Endodermal cell (in vitro differentiated cells): ENCODE measurements at places on chromosomes 3 and 15. TPM values are rescaled to one million over a fixed set of nuclear protein-coding genes. Genes with fewer than 3 reads are reported as not detected.
A peak's percentile ranks its signal among the peaks of the same experiment; 100 is the strongest.

- DNase-seq, result no peak
- no peak overlapping the region for H3K27ac ChIP-seq
- no peaks in the 10 kb centered on the region for H3K36me3 ChIP-seq
- H3K27me3 ChIP-seq, result no peaks in the 10 kb centered on the region
- H3K4me1 ChIP-seq, result no peaks in the 10 kb centered on the region
Measured at GRCh38 chr3:174973465-174973864, 114.3 kb downstream of the NAALADL2 start.

- peaks cover 6% of the 10 kb centered on the region for H3K36me3 ChIP-seq
- no peaks in the 10 kb centered on the region for H3K4me1 ChIP-seq
- no peak overlapping the region for H3K27ac ChIP-seq
- DNase-seq, result no peak
- H3K4me3 ChIP-seq, result no peak overlapping the region
Measured at GRCh38 chr3:17307482-17307881, 422.7 kb downstream of the PLCL2 start.

DNA sequence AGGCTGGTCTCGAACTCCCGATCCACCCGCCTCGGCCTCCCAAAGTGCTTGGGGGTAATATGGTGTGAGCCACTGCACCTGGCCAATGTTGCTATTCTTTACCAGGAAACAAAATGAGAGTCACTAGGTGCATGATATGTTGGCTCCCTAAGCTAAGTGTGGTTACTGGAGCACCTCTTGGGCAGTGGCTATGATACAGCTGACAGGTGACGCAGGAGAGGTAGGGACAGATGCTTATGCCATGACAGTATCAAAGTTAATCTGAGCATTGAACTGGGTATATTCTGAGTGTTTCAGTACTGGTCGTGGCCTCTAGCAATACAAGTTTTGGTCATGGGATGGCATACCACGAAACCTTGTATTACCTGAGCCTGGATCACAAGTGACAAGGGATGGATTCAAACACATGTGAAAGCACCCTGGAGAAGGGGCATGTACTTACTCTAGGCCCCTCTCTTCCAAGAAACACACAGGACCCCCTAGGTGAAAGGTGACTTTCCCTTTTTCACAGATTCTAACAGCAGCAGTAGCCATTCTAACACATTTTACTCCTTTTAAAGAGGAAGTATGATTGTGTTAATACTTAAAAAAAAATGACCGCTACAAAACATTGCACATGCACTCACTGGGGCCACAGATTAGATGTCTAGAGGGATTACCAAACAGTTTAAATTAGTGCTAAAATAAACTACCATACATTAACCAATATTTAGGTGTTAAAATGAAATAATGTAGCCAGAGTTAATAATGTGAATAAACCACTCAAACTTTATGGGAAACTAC lies 467.3 kb downstream of the SHQ1 start:
- DNase-seq, result no peak
- H3K27me3 ChIP-seq, result no peaks in the 10 kb centered on the region
- H3K4me3 ChIP-seq, result no peak overlapping the region
- peaks cover 19% of the 10 kb centered on the region for H3K36me3 ChIP-seq
- peak overlapping the region; percentile 76 for H3K27ac ChIP-seq

GRCh38 chr3:10173926-10174435 lies 9.3 kb downstream of the IRAK2 start:
- H3K36me3 ChIP-seq, result no peaks in the 10 kb centered on the region
- DNase-seq, result no peak
- H3K27ac ChIP-seq, result no peak overlapping the region
- no peak overlapping the region for H3K4me3 ChIP-seq
- H3K27me3 ChIP-seq, result no peaks in the 10 kb centered on the region

- DNase-seq, result peak; percentile 93
- H3K27me3 ChIP-seq, result no peaks in the 10 kb centered on the region
- no peak overlapping the region for H3K27ac ChIP-seq
- no peaks in the 10 kb centered on the region for H3K36me3 ChIP-seq
Measured at GRCh38 chr3:164004205-164004604, 1074.1 kb downstream of the SI start.

The CMTM8 gene
- total RNA-seq, result 6.9 to 12.2 TPM (median 11.6 TPM) in 3 replicates

DNA sequence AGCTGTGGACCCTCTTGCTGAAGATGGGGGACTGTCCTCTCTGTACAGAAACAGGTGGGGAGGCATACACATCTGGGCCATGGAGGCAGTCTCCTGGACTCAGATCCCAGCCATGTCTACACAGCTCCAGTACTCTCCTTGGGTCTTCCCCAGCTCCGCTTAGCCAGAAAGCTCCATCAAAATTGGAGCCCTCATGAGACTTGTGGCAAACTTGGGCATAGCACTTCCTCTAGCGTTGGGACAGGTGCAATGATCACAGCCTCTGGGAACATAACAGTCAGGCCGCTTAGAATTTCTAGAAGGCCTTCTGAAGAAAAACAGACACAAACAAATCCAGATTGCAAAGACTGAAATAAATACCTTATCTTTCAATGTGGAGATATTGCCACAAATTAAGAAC lies 634.3 kb upstream of the GOLIM4 start:
- no peaks in the 10 kb centered on the region for H3K27me3 ChIP-seq
- H3K27ac ChIP-seq, result no peak overlapping the region
- H3K4me3 ChIP-seq, result no peak overlapping the region
- no peak for DNase-seq

DNA sequence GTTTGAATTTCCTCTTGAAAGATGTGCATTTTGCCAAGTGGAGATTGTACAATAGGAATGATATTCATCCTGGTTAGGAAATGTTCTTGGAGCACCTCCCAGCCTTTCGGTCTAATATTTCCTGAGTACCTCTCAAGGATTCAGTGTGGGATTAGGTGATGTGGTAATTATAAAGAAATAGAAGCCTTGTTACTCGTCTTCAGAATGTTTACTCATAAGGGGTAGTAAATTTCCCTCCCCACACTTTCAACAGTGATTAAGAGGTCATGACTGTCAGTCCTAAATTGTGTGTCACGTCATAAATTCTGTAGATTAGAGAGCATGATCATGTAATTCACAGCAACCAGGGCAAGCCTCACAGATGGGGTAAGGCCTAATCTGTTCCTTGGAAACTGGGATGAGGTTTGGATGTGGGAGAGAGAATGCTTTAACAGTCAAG lies 633.1 kb upstream of the TBL1XR1 start:
- H3K27ac ChIP-seq, result no peak overlapping the region
- H3K36me3 ChIP-seq, result no peaks in the 10 kb centered on the region
- peaks cover 24% of the 10 kb centered on the region for H3K27me3 ChIP-seq
- no peak for DNase-seq

GRCh38 chr3:179848711-179849110 lies 188.0 kb downstream of the PEX5L start:
- H3K4me1 ChIP-seq, result no peaks in the 10 kb centered on the region
- H3K4me3 ChIP-seq, result no peak overlapping the region
- no peaks in the 10 kb centered on the region for H3K36me3 ChIP-seq
- no peak for DNase-seq

The CFAP91 gene
- total RNA-seq, result 5.1 and 6.2 TPM in 2 replicates

DNA sequence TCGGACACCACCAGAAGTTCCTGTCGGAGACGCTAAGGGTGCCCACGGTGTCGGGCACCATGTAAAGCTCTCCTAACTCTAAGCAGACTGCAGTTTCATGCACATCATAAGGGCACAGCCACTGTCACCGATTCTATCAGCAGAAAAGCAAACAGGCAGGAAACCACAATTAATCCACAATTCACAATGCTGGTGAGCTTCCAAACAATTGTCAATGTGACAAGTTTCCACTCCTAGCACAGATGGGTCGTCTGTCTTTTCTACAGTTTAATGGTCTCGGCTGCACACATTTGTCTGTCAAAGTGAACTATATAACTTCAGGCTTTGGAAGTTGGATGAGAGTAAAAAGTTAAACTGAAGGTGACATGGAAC lies 8.8 kb upstream of the OCA2 start:
- H3K27me3 ChIP-seq, result peaks cover 47% of the 10 kb centered on the region
- DNase-seq, result no peak
- H3K4me3 ChIP-seq, result peak overlapping the region; percentile 79
- peaks cover 31% of the 10 kb centered on the region for H3K36me3 ChIP-seq
- H3K27ac ChIP-seq, result no peak overlapping the region

DNA sequence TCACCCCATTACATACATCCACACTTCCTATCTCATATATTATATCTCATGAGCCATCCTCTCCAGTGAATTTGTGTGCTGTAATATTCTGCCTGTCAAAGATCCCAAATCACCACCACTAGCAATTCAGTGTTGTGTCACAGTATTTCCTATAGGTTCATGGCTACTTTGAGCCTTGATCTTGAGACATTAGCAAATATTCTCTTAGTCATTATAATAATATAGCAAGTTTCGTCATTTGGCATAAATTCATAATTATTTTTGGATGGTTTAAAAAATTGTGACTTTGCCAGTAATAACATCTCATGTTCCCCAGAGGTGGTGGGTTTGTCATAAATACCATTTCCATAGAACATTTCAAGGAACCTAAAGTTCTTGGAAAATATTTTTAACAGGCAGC lies 47.7 kb downstream of the CMSS1 start:
- no peaks in the 10 kb centered on the region for H3K36me3 ChIP-seq
- no peaks in the 10 kb centered on the region for H3K27me3 ChIP-seq
- DNase-seq, result no peak
- H3K4me3 ChIP-seq, result no peak overlapping the region
- H3K27ac ChIP-seq, result no peak overlapping the region

GRCh38 chr15:38068626-38069391 lies 134.4 kb downstream of the TMCO5A start:
- no peaks in the 10 kb centered on the region for H3K36me3 ChIP-seq
- no peak overlapping the region for H3K4me3 ChIP-seq
- H3K27me3 ChIP-seq, result no peaks in the 10 kb centered on the region
- H3K4me1 ChIP-seq, result peaks cover 16% of the 10 kb centered on the region

DNA sequence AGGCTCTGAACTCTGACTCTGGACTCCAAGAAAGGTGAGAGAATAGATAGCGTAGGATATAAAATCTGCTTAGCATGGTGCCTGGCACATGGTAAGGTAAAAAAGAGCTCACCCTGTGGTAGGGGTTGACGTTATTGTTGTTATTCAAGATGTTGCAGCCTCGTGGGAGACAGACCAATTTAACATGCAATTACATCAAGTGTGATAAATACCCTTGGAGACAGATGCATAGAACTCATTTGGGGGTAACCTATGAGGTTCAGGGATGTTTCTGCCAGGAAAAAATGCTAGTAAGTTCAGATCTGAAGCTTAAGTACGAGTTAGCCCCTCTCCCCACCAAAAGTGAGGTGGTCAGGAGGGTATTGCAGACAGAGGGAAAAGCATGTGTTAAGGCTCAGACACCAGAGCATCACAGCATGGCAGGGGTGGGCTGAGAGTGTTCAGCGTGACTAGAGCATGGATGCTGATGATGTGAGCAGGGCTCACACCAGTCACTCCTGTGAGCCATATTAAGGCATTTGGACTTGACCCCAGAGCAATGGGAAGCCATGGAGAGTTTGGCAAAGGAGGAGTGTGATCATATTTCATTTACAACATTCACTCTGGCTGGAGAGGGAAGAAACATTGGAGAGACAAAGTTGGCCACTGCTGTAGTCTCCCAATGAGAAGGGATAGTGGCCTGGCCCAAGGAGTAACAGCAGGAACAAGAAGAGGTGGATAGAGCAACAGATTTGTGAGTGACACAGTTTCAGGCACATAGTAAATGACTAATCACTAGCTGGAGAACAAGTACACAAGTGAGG lies 181.0 kb downstream of the UACA start:
- H3K27ac ChIP-seq, result no peak overlapping the region
- peak; percentile 35 for DNase-seq
- H3K4me1 ChIP-seq, result peaks cover 6% of the 10 kb centered on the region
- no peak overlapping the region for H3K4me3 ChIP-seq
- peaks cover 10% of the 10 kb centered on the region for H3K27me3 ChIP-seq

GRCh38 chr15:84590406-84590805 lies 10.4 kb upstream of the ZSCAN2 start:
- H3K27ac ChIP-seq, result no peak overlapping the region
- peak; percentile 1 for DNase-seq
- H3K27me3 ChIP-seq, result peaks cover 5% of the 10 kb centered on the region
- H3K4me3 ChIP-seq, result no peak overlapping the region
- H3K36me3 ChIP-seq, result no peaks in the 10 kb centered on the region

The CMTM7 gene
- total RNA-seq, result 8.9 to 11.1 TPM (median 9.4 TPM) in 3 replicates

DNA sequence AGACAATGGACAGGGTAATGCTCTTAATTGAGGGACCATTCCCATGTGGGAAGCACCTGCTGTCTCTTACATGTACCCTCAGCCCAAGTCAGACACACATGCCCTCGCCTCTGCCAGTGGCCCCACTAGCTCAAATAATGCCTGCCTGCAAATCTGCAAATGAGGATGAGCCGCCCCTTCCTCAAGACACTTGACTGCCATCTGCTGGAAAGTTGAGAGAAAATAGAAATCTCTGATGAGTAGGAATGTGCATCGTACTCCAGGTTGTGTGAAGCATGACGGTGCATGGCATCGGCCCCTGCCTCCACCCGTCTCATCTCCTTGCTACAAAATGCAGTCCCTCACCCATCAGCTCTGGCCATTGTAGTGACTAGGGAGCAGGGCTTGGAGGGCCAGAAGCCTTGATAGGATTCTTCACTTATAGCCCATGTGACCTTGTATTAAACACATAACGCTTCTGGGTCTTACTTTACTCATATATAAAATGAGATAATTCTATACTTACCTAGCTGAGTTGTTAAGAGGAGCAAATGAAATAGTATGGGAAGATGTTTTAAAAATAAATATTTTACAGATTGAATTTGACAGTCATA lies 6.3 kb upstream of the SCN5A start:
- peaks cover 8% of the 10 kb centered on the region for H3K4me1 ChIP-seq
- H3K4me3 ChIP-seq, result no peak overlapping the region
- H3K27ac ChIP-seq, result no peak overlapping the region
- peaks cover 59% of the 10 kb centered on the region for H3K27me3 ChIP-seq
- DNase-seq, result peak; percentile 75
- no peaks in the 10 kb centered on the region for H3K36me3 ChIP-seq

GRCh38 chr3:64691051-64691450 lies 3.3 kb upstream of the ADAMTS9 start:
- H3K36me3 ChIP-seq, result no peaks in the 10 kb centered on the region
- no peak overlapping the region for H3K4me3 ChIP-seq
- peaks cover 20% of the 10 kb centered on the region for H3K27me3 ChIP-seq
- no peak for DNase-seq
- no peak overlapping the region for H3K27ac ChIP-seq
- no peaks in the 10 kb centered on the region for H3K4me1 ChIP-seq

- no peaks in the 10 kb centered on the region for H3K36me3 ChIP-seq
- H3K27me3 ChIP-seq, result no peaks in the 10 kb centered on the region
- no peak overlapping the region for H3K27ac ChIP-seq
Measured at GRCh38 chr3:64255741-64256340, 30.6 kb upstream of the PRICKLE2 start.

DNA sequence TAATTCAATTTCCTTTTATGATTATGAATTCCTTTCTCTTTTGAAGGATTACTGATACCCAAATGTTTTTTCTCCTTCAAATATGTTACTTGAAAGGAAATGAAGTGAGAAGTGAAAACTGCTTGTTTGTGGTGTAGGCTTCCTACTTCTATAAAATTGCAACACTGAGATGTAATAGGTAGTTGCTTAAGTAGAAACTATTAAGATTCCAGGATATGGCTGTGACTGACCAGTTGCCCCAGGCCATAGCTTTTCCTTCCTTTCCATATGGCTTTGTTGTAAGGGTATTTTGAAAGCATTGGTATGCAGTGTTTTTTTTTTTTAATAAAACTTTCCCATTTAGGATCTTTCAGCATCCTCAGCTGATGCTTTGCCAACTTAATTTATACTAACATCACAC lies 28.5 kb downstream of the DNAJC13 start:
- H3K27me3 ChIP-seq, result no peaks in the 10 kb centered on the region
- no peak overlapping the region for H3K4me3 ChIP-seq
- H3K27ac ChIP-seq, result no peak overlapping the region
- no peaks in the 10 kb centered on the region for H3K4me1 ChIP-seq
- DNase-seq, result no peak

The C3orf70 gene
- total RNA-seq, result 0.79 and 0.88 TPM in 2 replicates

The GATM gene
- total RNA-seq, result 32.4 and 35.2 TPM in 2 replicates

The BCL2A1 gene
- not detected in 3 replicates for total RNA-seq
